ENCODE measurements at places on chromosomes 13 and 19. TPM values are rescaled to one million over a fixed set of nuclear protein-coding genes. Genes with fewer than 3 reads are reported as not detected.

DNA sequence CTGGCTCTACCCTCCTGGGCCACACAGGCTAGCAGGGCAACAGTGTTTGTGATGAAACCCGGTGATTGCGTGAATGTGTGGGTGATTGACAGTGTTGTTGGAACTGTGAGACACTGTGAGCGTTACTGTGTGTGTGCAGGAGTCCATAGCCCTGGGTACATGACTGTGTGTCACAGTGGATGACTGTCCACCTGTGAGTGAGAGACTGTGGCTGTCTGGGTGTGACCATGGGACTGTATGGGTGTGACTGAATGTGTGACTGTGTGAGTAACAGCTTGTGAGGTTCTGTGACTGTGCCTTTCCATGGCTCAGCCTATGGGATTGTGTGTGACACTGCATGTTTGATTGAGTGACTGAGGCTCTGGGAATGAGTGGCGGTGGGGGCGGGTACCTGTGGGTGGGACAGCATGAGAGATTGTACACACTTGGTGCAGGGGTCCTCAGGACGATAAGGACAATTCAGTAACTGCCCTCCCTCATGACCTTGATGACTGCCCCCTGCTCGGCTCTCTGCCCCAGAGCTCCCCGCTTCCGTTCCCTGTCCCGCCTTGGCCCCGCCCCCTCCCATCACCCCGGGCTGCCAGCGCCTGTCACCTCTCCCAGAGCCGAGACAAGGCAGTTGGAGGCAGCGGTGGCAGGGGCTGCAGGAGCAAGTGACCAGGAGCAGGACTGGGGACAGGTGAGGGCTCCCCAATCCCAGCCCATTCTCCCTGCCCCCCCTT is at the start of gene GIPR:
GIPR (plus strand) TSS at position 602 of the 722 bp plus-strand sequence. CDS start 1,300 bp downstream, outside the sequence.
- peaks cover 15% of the 10 kb centered on the region for H3K36me3 ChIP-seq
- peaks cover 40% of the 10 kb centered on the region for H3K4me1 ChIP-seq
- no peaks in the 10 kb centered on the region for H3K27me3 ChIP-seq
- peak within 1 kb of the TSS; percentile 92 for H3K27ac ChIP-seq

DNA sequence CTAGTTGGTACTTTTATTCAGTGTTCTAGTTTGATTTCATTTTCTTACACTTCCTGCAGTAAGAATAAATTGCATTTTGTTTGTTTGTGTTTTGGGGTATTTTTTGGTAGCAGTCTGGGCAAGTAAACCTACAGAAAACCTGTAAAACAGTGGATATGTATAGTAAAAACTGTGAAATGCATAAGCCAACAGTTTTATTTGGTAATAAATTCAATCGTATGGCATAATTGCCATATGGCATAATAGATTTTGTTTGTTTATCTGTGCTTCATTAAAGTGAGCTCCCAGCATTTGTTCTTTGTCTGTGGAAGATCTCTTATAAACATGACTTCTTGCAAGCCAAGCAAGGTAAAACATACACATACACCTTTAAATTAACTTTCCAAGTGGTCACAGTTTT is 111.9 kb downstream of the PCDH9 start:
- no peak overlapping the region for H3K4me3 ChIP-seq
- no peaks in the 10 kb centered on the region for H3K36me3 ChIP-seq
- H3K27ac ChIP-seq, result no peak overlapping the region
- H3K27me3 ChIP-seq, result no peaks in the 10 kb centered on the region

DNA sequence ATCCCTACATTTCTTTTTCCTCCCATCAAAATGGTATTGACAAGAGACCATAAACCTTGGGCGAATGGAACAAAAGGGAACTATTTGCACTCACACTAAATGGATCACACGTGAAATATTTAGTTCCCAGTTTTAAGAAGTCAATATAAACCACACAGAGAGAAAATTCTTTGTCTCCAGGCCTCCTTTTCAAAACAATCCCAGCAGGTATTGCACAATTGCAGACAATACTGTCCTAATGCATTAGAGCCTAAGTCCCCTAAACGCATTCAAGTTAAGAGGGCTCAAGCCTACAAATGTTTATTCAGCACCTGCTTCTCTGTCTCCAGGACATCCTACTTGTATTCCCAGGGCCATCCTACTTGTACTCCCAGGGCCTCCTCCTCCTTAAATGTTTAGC is 1.3 kb upstream of the B3GLCT start:
- H3K4me3 ChIP-seq, result no peak overlapping the region
- peaks cover 5% of the 10 kb centered on the region for H3K4me1 ChIP-seq
- H3K27ac ChIP-seq, result no peak overlapping the region
- no peak for DNase-seq
- H3K36me3 ChIP-seq, result no peaks in the 10 kb centered on the region

- no peak for DNase-seq
- no peaks in the 10 kb centered on the region for H3K27me3 ChIP-seq
Measured at GRCh38 chr19:40257096-40257517, 28.0 kb downstream of the AKT2 start.

GRCh38 chr19:16268676-16269319 is 55.8 kb upstream of the KLF2 start:
- no peak overlapping the region for H3K27ac ChIP-seq
- H3K4me3 ChIP-seq, result no peak overlapping the region
- H3K27me3 ChIP-seq, result 0 out of 2 replicates have a peak, but pooled peaks cover 6% of the 10 kb centered on the region
- no peaks in the 10 kb centered on the region for H3K4me1 ChIP-seq
- no peak for DNase-seq

DNA sequence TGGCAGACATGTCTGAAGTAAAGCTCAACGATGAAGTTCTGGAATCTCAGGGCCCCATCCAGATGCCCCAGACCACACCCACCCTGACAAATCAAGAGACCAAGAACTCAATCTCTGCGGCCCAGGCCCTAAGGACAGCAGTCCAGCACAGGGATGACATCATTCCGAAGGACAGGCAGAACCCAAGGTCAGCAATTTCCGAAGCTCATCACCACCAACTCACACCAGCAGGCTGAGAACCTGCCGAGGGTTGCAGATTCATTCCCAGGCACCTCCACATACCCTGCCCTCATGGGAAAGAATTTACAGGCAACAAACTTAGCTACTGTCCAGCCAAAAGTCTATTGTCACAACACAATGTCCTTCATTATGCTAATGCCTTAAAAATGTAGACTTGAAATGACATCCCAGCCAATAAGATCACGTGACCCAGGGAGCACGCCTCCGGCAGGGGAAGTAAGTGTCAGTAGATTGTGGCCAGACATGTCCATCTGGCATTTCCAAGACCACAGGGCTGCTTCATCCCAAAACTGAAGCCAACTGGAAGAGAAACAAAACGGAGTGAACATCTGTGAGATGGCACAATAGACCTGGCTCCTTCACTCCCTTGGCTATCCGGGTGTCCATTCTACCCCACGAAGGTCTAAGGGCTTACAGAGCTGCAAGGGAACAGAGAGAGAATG is 98.8 kb downstream of the CRYL1 start:
- DNase-seq, result no peak
- H3K36me3 ChIP-seq, result no peaks in the 10 kb centered on the region
- no peak overlapping the region for H3K27ac ChIP-seq
- no peaks in the 10 kb centered on the region for H3K4me1 ChIP-seq
- H3K27me3 ChIP-seq, result peaks cover 25% of the 10 kb centered on the region

DNA sequence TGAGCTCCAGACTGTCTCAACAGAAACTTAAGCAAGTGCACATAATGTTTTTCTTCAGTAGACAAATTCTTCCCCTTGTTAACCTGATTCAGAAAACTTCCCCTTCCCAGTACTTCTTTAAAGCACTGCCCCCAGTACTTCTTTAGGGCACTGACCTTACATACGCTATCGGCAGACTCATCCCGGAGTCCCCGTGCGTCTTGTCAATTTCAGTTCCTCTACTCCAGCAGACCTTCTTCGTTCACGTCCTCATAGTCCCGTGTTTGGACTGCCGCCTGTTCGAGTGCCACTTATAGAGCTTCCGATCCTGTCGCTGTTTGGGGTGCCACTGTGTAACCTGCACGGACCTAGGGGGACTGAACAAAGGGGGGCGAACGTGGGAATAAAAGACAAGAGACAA is 29.0 kb downstream of the ZNF627 start:
- no peaks in the 10 kb centered on the region for H3K27me3 ChIP-seq
- H3K27ac ChIP-seq, result no peak overlapping the region
- H3K36me3 ChIP-seq, result no peaks in the 10 kb centered on the region

DNA sequence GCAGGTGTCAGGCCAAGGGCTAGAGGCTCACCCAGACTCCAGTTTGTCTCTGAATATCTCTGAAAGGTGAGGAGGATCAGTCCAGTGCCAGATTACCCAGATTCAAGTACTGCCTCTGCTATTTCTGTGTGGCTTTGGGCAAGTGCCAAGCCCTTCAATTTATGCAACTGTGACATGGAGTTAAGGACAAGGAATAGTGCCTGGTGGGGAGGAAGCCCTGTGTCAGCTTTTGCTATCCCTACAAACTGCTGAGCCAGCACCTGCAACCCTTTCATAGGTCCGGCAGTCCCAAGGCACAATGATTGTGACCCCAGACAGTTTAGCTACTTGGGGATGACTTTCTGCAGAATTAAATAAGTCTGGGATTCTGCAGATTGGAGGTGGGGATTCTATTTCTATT is 123.0 kb downstream of the KL start:
- DNase-seq, result no peak
- no peaks in the 10 kb centered on the region for H3K27me3 ChIP-seq
- no peak overlapping the region for H3K27ac ChIP-seq
- no peaks in the 10 kb centered on the region for H3K36me3 ChIP-seq

DNA sequence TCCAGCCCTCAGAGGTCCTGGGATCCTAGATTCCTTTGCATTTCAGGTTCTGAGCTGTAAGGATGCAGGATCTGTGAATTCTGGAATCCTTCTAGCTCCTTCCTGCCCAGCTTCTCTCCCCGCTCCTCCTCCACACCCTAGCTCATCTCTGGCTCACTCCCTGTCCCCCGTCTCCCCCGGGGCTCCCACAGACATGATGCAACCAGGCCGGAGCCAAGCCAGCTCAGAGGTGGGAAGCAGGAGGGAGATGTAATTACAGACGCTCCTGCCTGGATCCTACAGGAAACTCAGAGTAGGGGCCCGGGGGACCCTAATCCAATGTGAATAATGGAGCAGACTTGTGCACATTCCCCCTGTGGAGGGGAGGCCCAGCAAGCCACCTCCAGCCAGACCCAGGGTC is 4.5 kb downstream of the GNG8 start:
- no peak overlapping the region for H3K27ac ChIP-seq
- no peak overlapping the region for H3K4me3 ChIP-seq
- DNase-seq, result no peak
- no peaks in the 10 kb centered on the region for H3K36me3 ChIP-seq

GRCh38 chr19:39470724-39471339 is 9.8 kb upstream of the TIMM50 start:
- no peak overlapping the region for H3K27ac ChIP-seq
- H3K27me3 ChIP-seq, result no peaks in the 10 kb centered on the region
- no peak for DNase-seq
- H3K4me1 ChIP-seq, result peaks cover 16% of the 10 kb centered on the region
- H3K4me3 ChIP-seq, result no peak overlapping the region

DNA sequence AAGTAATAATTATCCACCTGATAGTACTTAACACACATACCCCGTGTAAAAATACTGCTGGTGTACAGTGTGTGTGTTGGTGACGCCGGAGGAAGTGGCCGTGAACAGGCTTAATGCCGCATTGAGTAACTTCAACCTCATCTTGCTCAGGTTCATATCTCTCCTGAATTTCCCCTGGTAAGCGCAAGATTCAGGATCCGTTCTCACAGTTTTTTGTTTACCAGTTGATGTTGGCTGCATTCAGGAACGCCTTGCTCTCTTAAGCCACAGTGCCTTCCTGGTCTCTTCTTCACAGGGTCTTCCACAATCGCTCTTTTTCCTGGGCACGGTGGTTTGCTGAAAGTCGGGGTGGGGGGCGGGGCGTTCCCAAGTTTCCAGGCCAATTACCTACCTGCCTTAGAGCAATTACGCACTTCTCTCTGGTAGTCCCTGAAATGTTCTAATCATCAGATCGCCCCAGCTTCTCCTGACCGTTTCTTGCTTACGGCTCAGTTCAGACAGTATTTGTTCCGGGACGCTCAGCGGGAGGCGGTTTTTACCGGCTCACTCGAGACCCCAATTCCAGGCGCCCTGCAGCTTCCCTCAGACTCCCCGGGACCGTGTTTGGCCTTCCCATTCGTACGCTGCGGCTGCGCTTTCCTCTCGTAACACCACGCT is 706 bp upstream of the DNAJC3 start:
- 0 out of 3 replicates have a peak, but pooled peaks cover 3% of the 10 kb centered on the region for H3K36me3 ChIP-seq
- peak; percentile 55 for DNase-seq
- H3K4me3 ChIP-seq, result peak overlapping the region; percentile 67
- H3K27me3 ChIP-seq, result no peaks in the 10 kb centered on the region
- peak overlapping the region; percentile 96 for H3K27ac ChIP-seq

DNA sequence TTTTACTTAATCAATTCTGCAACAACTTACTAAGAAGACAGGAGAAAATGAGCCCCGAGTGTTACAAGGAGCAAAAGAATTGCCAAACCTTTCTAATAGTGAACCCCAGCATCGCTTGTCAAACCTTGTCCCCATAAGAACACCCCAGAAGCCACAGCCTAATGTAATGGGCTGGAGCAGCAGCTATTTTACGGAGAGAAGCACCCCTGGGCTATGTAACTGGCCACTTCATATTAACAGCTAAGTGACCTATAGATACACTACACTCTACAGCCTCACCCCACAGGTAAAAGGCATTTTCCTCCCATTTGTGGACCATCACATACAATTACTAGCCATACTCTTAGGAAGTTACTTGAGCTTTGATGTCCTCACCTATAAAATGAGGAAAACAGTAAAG is 27.3 kb upstream of the CPB2 start:
- no peak overlapping the region for H3K4me3 ChIP-seq
- H3K36me3 ChIP-seq, result peaks cover 86% of the 10 kb centered on the region
- H3K4me1 ChIP-seq, result no peaks in the 10 kb centered on the region

DNA sequence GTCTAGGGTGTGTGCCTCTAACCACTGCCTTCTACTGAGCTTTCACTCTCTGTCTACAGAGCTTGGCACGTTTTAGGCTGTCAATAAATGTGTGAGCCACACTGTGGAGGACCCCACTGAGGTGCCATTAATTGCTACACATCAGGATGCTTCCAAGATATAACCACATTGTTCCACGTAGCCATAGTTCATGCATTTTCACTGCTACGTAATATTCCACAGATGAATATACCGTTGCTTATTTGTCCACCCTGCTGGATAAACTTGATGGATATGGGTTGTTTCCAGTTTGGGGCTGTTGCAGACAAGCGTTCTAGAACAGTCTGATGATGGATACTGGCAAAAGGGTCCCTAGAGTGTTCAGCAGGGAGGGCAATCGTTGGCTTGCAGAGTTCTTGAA is 11.3 kb upstream of the NUMBL start:
- no peaks in the 10 kb centered on the region for H3K27me3 ChIP-seq
- no peak overlapping the region for H3K27ac ChIP-seq
- peaks cover 37% of the 10 kb centered on the region for H3K36me3 ChIP-seq
- DNase-seq, result no peak
- no peak overlapping the region for H3K4me3 ChIP-seq

- H3K27ac ChIP-seq, result no peak overlapping the region
- no peak overlapping the region for H3K4me3 ChIP-seq
- H3K36me3 ChIP-seq, result no peaks in the 10 kb centered on the region
- DNase-seq, result no peak
Measured at GRCh38 chr13:91295712-91296410, 51.6 kb upstream of the MIR17HG start.

The WASF3 gene
- total RNA-seq, result 0.29 TPM

The MZT1 gene
- 22.6 TPM for total RNA-seq

The SRRM5 gene
- 0.18 TPM for total RNA-seq

The TEX26 gene
- not detected for total RNA-seq
